ENCODE measurements at places on chromosomes 2 and 18.

DNA sequence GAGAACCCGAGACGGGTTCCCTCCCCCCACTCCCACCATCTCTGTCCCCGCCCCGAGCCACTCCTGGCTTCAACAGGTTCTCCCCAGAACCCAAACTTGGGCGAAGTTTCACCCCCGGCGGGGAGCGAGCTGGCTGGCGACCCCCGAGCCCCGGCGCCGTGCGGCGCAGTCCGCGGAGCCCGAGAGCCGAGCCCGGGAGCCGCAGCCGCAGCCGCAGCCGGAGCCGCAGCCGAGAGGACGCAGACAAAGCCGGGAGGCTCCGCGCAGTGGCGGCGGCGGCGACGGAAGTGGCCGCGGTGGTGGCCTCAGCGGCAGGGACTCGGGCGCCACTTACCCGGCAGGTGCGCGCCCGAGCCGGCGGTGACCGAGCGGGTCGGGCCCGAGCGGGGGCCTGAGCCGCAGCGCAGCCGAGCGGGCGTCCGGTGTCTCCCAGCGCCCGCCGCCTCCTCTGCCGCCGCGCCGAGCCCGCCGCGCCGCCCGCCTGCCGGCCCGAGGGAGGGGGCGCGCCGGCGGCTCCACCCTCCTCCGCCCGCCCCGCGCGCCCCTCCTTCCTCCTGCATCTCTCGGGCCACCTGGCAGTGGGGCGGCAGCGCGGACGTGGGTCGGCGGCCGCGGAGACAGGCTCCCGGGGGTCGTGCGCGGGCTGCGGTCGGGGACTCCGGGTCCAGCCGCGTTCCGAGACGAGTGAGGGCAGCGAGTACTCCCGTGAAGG lies at the start of gene ECEL1:
TSS of gene ECEL1 (minus strand) at position 450 of the 712 bp plus-strand sequence. CDS start 1,181 bp downstream, outside the sequence.
- no peak for DNase-seq

- no peak for DNase-seq
These were observed 626.2 kb upstream of the SETBP1 start for GRCh38 chr18:44054514-44054913.

GRCh38 chr2:52919673-52920072 lies 847.9 kb upstream of the CHAC2 start:
- DNase-seq = no peak

DNA sequence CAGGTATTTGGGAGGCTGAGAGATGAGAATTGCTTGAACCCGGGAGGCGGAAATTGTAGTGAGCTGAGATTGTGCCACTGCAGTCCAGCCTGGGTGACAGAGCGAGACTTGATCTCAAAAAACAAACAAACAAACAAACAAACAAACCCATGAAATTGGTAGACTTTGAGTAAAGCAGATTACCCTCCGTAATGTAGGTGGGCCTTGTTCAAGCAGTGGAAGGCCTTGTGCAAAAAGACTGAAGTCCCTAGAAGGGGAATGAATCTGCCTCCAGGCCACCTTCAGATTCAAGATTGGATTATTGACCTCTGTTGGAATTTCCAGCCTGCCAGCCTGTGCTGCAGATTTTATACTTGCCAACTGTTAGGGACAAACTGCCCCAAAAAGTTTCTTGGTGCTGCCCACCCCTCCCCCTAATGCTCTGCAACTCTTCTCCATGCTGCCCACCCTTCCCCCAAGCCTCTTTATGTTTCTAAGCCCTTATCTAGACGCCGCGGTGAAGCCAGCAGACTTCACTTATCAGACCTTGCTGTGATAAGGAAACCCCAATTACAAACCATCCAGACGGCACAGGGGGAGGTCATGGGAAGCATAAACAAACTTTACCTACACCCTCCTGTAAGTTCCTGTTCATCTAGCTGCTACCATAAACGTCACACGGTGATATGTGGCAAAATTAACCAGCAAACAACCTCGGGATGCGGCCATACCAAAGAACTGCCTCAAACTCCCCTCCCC lies 17.0 kb downstream of the CYP27A1 start:
- no peak for DNase-seq

- no peak for DNase-seq
These were observed 2.0 kb downstream of the ZNF521 start for GRCh38 chr18:25349926-25350487.

DNA sequence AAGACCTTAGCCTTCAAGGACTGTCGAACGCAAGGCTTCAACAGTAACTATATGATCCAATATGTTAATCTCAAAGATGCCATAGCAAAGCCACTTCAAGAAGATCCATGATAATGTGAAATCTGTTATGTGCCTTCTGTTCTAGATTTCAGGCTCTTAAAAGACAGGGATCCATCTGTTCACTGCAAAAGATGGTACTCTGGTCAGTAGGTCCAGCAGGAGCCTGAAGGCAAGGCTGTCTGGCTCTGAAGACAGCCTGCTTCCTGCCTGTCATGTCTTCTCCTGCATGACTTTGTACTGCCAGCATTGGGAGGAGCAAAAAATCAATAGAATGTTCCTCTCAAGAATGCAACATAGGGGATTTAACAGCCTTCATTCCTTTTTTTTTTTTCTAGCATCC lies 270.8 kb upstream of the PARD3B start:
- no peak for DNase-seq

GRCh38 chr2:67879586-67880290 lies 183.1 kb downstream of the C1D start:
- no peak for DNase-seq

DNA sequence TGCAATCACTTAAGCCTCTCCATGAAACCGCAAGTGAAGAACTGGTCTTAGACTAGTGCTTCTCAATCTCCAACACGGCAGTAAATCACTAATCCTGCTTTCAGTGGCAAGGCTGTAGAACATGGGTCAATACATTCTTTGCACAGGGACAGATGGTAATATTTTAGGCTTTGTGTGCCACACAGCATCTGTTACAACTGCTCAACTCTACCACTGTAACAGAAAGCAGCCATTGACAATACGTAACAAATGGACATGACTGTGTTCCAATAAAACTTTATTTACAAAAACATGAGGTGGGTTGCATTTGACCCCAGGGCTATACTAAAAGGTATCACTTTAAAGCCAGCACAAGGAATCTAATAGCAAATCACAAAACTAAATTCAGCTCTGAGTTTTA lies 51.1 kb downstream of the RNF152 start:
- DNase-seq = no peak

- no peak for DNase-seq
These were observed 16.9 kb upstream of the CYRIA start for GRCh38 chr2:16682431-16683118.

GRCh38 chr18:79664525-79665125 lies 15.0 kb upstream of the CTDP1 start:
- no peak for DNase-seq

GRCh38 chr2:144242311-144242710 lies 277.6 kb downstream of the ZEB2 start:
- DNase-seq = no peak

- no peak for DNase-seq
These were observed 27.6 kb upstream of the TMBIM1 start for GRCh38 chr2:218319813-218320365.

DNA sequence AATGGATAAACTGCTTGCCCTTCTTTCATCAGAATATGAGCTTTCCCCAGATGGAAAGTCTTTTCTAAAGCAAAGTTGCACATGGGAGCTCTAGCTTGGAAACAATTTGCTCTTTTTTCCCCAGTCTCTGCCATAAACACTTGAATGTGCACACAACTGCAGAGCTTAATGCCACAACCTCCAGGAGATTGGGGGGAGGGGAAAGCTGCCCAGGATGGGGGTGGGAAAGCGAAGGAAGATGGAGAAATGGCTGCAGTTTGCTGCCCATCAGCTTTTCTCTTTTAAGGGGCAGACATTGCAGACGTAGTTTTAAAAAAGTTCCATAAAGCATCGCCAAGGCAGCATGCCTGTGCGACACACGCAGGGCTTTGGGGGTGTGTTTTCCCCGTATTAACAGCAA lies 1.5 kb downstream of the ACKR3 start:
- DNase-seq = no peak

GRCh38 chr18:49177071-49177470 lies 226.3 kb upstream of the SMAD7 start:
- no peak for DNase-seq

DNA sequence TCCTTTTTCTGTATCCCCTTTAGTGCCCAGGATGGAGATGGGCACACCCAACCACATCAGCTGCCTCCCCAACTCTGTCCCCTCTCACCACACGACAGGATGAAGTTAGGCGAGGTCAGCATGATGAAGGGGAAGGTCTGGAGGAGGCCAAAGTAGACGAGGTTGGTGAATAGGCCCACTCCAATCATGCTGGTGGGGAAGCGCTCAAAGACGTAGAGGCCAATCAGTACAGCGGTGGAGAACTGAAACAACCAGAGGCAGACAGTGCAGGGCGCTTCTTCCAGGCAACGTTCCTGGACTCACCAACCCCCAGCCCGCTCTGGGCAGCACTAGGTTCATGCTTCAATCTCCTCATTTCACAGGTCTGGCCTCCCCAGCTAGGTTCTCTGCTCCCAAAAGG lies 2.9 kb downstream of the TEX261 start:
- no peak for DNase-seq

Data from activated CD4-positive, CD25-positive, alpha-beta regulatory T cell treated with anti-CD3 and anti-CD28 coated beads, Interleukin-2, amount 50 U/mL, for 16 hours (primary cell).